ENCODE measurements at places on chromosomes 7 and 10.

GRCh38 chr7:135158874-135159273, 11.0 kb downstream of the TMEM140 start:
- no peak for DNase-seq

- DNase-seq = no peak
These were observed 48.7 kb downstream of the ARMC3 start for GRCh38 chr10:22976534-22976933.

- DNase-seq = no peak
These were observed 722.7 kb upstream of the CELF2 start for GRCh38 chr10:10294881-10295529.

DNA sequence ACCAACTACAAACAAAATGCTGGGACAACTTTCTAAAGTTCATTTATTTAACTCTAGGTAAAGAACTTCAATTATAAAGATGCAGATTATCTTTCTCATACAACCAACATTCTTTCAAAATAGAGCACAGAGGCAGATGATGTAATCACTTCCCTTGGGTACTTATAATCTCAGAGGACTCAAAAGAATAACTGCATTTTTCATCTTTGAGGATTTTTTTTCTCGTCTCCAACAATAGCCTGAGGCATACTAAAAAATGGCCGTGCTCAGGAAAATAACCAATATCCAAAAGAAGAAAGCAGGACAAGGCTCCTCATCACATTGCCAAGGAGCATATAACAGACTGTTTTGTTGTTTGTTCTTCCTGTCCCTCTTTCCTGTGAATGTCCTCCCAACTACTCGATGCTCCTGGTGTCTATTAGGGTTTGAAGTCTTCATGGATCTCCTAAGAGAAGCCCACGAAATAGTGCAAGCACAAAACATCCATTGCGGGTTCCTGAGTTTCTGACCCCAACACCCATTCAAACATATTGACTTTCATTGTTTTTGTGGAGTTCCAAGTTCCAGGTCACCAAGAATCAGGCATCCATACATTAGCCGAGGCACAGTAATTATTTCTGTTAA, 182.9 kb downstream of the SORCS1 start:
- no peak for DNase-seq

DNA sequence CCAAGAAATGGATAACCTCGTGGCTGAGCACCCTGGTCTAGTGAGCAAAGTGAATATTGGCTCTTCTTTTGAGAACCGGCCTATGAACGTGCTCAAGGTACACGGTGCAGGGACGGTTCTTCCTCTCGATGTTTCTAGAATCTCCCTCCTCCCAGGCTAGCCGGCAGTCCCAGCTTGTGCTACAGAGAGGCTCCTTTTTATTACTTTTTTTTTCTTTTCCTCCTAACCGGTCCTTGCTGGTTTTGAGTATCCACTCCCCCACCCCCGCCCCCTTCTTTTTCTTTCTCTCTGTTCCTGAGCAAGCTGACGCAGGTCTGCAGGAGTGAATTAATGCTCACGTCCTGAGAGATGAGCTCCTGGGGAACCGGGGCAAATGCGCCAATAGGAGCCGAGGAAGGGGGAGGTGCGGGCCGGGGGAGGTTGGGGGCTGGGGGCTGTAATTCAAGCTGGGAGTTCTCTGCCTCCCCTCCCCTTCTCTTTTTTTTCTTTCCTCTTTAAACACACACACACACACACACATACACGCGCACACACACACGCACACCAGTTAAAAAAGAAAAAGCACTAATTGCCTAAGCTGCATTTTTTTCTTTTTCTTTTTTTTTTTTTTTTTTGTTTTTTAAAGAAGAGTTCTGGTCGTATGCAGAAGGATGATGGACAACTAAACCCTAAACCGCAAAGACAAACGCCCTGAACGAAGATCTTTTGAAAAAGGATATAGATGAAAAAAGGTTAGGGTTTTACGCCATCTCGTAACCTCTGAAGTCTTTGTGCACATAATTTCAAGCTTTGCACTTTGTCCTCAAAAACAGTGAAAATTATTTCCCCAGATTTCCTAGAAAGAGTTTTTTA, 6.6 kb downstream of the CPA2 start:
- no peak for DNase-seq

GRCh38 chr7:88132725-88133124, 87.1 kb downstream of the SRI start:
- DNase-seq = no peak

- no peak for DNase-seq
These were observed 168.3 kb upstream of the PPP1R3A start for GRCh38 chr7:114086914-114087652.

- no peak for DNase-seq
These were observed 181.7 kb upstream of the RHOBTB1 start for GRCh38 chr10:61125560-61126170.

GRCh38 chr7:51067757-51068156, 248.9 kb downstream of the COBL start:
- DNase-seq = no peak

- no peak for DNase-seq
These were observed 5.5 kb upstream of the H2AZ2 start for GRCh38 chr7:44853391-44853790.

GRCh38 chr10:104734433-104734832, 93.3 kb downstream of the SORCS3 start:
- no peak for DNase-seq

DNA sequence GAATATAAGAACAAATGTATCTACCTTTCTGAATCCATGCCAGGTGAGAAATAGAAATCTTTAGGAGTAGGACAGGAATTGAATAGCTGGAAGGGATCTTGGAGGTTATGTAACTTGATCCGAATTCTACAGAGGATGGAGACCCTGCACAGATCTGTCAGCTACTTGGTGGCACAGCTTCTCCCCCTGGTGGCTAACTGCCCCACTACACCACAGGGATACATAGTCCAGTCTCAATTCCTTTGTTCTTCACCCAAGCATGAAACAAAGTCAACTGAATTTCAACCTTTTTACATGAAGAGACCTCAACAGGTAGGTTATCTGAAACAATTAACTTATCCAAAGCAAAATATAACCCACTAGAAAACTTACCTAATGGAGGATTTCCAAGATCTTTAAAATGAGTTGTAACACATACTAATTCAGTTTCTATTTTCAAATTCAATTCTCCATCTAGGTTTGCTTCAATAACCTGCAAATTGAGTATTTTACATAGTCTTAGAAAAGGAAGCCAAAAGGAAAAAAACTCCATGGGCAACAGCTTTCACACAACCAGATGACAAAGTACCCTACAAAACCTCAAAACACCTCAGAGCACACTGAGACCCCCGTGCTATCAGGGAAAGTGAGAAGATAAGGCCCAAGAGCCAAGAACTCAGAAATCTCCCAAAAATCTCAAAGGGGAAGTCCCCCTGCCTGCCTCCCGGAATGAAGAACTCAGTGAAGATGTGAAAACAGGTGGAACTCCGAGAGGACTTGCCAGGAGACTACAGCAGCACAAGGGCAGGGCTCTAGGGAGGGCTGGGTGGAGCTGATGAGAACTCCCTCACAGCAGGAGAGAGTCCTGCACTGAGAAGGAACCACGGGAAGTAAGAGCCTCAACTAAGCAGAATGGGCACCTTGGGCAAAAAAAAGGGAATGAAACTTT, 10.3 kb downstream of the HUS1 start:
- peak; percentile 8 for DNase-seq
